Left colon (tissue), 2 donors: ENCODE measurements at places on chromosomes 6 and 20. TPM values are rescaled to one million over a fixed set of nuclear protein-coding genes. Genes with fewer than 3 reads are reported as not detected.

GRCh38 chr6:38316099-38316868 lies 323.4 kb downstream of the BTBD9 start:
- no peak for DNase-seq

GRCh38 chr6:131317516-131317915 lies 182.2 kb downstream of the AKAP7 start:
- no peak for DNase-seq

DNA sequence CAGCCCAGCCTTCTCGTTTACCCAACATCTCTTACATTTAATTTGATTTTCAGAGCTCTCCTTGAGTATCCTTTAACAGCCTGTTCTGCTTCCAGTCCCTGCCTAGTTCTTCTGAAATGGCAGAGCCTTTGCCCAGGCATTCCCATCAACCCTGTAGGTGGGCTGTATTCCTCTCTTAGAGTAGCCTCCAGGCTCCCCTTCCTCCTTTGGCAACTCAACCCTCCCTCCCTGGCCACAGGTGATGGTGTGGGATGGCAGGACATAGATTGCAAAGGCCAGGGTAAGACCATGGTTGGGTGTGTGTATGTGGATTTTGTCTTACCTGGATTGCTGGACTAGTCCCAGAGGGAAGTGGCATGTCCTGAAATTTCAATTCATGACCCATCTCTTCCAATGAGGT lies 125.4 kb downstream of the F13A1 start:
- DNase-seq = no peak

DNA sequence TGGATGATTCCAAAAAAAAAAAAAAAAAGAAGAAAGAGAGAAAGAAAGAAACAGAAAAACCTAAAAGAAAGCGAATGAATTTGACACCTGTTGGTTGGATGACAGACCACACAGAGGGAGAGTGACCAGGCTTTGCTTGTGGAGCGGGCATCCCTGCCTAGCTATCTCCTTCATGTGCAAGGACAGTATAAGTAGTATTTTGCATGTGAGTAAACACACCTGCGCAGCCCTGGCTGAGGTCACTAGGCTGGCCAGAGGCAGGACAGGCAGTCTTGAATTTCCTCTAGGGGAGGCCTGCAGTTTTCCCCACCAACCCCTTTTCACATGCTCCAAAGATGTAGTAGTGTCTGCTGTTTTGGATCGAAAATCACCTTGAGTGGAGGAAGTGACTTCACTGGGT lies 126.4 kb downstream of the CCDC170 start:
- no peak for DNase-seq

GRCh38 chr6:25456249-25457040 lies 177.3 kb downstream of the CARMIL1 start:
- DNase-seq = no peak

DNA sequence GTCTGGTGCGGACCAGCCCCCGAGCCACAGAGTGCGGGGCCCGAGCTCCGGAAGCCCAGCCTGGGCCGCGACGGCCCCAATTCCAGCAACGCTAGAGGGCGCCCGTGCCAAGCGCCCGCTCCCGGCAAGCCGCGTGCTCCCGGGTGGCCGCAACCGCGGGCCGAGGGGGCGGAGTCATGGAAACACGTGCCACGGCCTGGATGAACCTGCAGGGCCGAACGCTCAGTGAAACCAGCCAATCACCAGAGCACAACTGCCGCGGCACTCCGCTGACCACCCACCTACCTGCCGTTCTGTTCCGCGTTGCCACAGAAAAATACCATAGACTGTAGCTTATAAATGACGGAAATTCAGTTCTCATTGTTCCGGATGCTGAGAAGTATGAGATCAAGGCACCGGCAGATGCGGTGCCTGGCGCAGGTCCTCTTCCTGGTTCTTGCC lies 85.7 kb upstream of the FOXC1 start:
- peak; percentile 56 for DNase-seq

DNA sequence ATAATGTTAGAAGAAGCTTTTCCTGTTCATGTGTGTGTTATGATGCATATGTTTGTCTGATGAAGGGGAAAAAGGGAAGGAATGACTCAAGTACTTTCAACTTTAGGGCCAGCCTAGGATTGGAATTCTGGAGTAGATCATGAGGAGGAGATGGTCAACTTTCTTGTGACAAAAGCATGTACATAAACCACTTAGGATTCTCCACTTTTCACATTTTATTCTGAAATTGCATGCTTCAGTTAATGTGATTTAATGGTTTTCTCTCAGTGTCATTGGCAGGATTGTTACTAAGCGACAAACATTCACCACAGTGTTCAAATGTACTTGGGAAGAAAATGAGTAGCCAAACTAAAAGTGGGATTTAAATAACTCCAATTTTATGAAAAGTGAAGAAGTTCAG lies 80.1 kb downstream of the UTRN start:
- DNase-seq = no peak

- no peak for DNase-seq
These were observed 4.9 kb upstream of the ADA start for GRCh38 chr20:44656448-44656847.

- peak; percentile 13 for DNase-seq
These were observed 176.0 kb downstream of the SASH1 start for GRCh38 chr6:148518511-148519156.

DNA sequence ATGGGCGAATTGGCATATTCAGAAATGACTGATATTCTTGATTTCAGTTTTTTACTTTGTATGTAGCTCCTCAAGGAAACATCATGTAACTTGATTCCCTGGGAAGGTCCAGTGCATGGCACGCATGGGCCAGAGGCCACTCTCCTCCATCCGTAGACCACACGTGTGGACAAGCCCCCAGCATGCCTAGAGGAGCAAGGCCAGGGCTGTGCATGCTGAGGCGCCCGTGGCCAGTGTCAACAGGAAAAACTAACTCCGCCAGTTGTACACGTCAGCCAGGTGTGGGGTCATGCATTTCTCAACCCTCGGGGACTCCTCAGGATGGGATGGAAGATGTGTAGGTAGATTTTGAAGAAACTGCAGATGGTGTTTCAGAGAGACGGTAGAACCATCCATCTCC lies 37.8 kb upstream of the CD93 start:
- no peak for DNase-seq

GRCh38 chr6:158408552-158409130 lies 96.4 kb downstream of the TULP4 start:
- no peak for DNase-seq

- no peak for DNase-seq
These were observed 145.1 kb downstream of the SAMD5 start for GRCh38 chr6:147653631-147654030.

- DNase-seq = no peak
These were observed 123.9 kb upstream of the BACH2 start for GRCh38 chr6:90420500-90420899.

- no peak for DNase-seq
These were observed 72.7 kb downstream of the LIN28B start for GRCh38 chr6:105029581-105029980.

DNA sequence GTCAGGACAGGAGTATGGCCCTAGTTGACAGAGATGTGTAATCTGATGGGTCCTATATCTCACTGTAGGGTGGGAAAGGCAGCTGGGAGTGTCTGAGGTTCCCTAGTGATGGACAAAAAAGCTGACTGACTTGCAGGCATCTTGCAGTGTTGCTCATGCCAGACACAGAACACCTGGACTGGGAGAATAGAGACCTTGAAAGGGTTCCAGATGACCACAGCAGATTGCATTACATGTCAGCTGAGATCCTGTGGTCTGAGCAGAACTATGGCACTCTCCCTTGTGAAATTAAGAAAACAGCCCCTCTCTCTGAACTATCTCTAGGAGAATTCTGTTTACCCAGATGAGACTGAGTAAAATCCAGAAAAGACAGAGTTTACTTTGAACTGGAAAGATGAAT lies 212.6 kb upstream of the MAN1A1 start:
- no peak for DNase-seq

DNA sequence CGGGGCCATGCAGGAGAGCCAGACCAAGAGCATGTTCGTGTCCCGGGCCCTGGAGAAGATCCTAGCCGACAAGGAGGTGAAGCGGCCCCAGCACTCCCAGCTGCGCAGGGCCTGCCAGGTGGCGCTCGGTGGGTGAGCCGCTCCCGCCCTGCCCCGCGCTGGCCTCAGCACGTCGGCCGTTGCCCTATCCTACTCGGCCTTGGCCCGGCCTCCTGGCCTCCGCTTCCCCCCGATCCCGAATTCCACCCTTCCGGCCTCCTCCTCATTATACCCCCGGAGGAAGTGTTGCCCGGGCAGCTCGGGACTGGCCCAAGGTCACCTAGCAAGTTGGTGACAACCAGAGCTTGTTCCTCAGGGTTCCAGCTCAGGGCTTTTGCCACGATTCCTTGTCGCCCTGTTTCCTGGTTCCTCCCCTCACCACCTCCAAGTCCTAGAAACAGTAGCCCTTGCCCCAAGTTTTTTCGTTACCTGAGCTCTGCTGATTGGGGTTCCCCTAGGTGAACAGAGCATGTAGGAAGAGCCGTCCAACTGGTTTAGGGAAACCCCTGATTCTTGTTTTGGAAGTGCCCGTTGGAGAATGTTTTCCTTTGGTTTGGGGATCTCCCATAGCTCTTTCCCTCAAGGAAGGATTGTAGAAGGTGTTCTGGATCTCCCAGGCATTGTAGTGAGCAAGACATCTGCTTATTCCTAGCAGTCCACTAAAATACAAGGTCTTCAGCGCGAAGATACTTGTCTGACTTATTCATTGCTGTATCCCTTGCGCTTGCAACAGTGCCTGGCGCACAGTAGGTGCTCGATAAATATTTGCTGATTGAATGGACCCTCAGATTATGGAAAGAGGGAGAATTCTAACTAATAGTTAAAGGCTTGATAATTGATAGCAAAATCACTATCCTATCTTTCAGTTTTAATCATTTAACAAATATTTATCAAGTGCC lies 641 bp downstream of the ARFGEF2 start:
- peak; percentile 77 for DNase-seq

DNA sequence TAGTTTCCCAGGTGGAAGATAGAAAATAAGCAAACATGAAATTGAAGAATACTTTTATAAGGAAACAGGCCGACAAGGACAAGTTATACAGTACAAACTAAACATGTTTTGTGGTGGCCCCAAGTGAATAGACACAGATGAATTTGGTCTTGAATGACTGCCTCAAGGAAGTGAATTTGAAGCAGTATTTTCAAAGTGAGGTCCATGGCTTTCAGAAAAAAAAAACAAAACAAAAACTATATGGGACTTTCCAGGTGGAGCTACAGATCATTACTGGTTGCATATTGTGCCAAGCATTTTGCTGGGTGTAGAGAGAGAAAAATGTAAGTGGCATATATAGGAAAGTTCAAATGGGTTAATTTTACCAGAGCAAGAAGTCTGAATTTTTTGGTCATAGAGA lies 68.8 kb downstream of the CYB5R4 start:
- no peak for DNase-seq

GRCh38 chr6:147023581-147023980 lies 180.6 kb upstream of the STXBP5 start:
- no peak for DNase-seq

- DNase-seq = no peak
These were observed 292.2 kb upstream of the RSPO3 start for GRCh38 chr6:126826166-126826714.

- no peak for DNase-seq
These were observed 2.5 kb upstream of the SLC44A4 start for GRCh38 chr6:31881136-31881859.

DNA sequence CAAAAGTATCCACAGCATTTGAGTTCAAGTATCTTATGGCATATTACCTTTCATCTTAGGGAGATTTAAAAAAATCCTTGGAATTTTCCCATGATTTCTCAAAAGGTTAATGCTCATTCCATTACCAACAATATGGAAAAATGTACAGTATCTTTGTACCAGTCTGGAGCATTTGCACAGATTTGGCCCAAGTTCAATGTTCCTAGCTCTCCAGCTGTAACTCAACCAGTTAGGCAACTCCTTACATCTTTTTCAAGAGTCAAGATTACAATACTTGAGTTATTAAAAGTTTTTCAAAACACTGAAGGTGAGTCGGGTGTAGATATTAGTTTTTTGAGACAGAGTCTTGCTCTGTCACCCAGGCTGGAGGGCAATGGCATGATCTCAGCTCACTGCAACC lies 1.0 kb downstream of the OR2J2 start:
- no peak for DNase-seq

GRCh38 chr6:151958332-151958731 lies 150.8 kb downstream of the ESR1 start:
- no peak for DNase-seq

DNA sequence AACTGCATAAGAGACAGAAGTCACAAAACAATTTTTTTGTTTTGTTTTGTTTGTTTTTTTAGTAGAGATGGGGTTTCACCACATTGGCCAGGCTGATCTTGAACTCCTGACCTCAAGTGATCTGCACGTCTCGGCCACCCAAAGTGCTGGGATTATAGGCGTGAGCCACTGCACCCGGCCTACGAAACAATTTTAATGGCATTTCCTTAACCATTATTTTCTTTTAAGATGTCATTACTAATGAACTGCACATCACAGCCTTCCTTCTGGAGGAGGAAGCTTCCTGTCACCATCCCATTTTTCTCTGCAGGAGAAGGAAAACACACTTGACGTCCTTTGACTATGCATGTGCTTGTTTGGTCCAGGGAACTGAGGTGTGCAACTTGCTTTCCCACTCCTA lies 125.3 kb upstream of the AKIRIN2 start:
- no peak for DNase-seq

DNA sequence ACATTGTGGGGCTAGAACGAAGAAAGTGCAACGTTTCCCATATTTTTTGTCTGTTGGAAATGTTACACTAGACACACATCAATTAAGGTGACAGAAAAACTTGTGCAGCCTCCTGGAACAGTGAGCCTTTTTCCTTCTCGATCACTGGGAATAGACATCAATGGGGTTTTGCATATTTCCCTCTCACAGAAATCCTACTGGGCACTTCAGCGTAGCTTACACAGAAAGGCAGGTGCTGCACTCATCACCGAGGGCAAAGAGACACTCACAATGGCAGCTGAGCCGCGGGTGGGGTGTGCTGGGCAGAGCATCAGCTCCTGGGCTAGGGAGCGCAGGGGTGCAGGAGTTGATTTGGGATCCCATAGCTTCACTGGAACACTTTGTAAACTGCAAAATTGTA lies 64.5 kb downstream of the THBS2 start:
- DNase-seq = no peak

DNA sequence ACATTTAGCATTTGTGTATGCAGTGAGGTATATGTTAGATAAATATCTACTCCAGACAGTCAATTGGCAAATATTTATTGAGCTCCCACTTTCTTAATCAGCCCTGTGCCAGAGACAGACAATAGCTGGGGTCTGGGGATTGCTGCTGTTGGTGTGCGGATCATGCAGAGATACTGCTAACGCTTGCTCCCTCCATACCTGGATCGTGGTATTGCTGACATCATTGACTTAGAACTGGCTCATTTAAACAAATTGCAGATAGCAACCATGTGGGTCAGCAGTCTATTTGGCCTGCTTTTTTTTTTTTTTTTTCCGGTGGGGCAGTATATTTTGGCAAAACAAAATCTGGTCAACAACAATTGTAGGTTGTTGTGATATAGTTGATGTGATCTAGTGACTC lies 9.5 kb downstream of the ARID1B start:
- no peak for DNase-seq

Gene PHACTR1
- total RNA-seq = 1.5 TPM

Gene RPS21
- 1,150 TPM for total RNA-seq

Gene SCRT2
- not detected for total RNA-seq

Gene IL20RA
- 11.8 TPM for total RNA-seq

Gene EBF4
- total RNA-seq = 1.9 TPM

Gene SIRPD
- not detected for total RNA-seq

Gene NRSN1
- 0.12 TPM for total RNA-seq

Gene PBOV1
- not detected for total RNA-seq

Gene OR11A1
- total RNA-seq = not detected

Gene EFCAB8
- not detected for total RNA-seq

Gene CRIP3
- total RNA-seq = 1.4 TPM

Gene VSTM2L
- 1.1 TPM for total RNA-seq
